IPS DF 19.7 (cell line): ENCODE measurements at places on chromosomes 1 and 21.

GRCh38 chr1:53627666-53628065 lies 111.3 kb downstream of the GLIS1 start:
- no peak for DNase-seq

DNA sequence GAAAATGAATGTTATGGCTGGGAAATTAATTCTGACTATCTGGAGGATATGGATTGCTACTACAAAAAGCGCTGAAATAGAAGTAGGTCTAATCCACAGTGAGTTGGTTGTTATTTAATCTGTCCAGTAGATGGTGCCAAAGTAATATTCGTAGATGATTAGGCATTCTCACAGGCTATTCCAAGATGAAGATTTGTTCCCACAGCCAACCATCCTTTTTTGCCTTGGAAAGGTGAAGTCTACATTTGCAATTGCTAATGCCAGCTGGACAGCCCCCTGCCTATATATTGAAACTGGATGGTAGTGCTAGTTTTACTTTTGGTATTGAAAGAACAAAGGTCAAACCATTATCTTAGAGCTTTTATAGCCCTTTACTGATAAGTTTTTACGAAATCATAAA lies 43.8 kb downstream of the RBM11 start:
- DNase-seq, result no peak

DNA sequence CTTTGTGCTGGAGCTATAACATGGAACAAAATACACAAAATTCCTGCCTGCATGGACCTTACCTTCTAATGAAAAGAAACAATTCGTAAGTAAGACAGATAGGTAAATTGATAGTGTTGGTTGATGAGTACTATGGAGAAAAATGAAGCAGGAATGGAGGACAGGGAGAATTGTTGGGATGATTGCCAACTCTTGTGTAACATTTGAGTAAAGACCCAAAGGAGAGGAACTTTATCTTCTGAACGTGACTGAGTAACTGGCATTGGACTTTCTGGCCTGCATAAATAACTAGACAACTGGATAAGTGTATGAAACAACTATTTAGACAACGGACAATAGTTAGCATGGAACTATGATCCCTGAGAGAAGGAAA lies 6.8 kb upstream of the EFCAB14 start:
- no peak for DNase-seq

DNA sequence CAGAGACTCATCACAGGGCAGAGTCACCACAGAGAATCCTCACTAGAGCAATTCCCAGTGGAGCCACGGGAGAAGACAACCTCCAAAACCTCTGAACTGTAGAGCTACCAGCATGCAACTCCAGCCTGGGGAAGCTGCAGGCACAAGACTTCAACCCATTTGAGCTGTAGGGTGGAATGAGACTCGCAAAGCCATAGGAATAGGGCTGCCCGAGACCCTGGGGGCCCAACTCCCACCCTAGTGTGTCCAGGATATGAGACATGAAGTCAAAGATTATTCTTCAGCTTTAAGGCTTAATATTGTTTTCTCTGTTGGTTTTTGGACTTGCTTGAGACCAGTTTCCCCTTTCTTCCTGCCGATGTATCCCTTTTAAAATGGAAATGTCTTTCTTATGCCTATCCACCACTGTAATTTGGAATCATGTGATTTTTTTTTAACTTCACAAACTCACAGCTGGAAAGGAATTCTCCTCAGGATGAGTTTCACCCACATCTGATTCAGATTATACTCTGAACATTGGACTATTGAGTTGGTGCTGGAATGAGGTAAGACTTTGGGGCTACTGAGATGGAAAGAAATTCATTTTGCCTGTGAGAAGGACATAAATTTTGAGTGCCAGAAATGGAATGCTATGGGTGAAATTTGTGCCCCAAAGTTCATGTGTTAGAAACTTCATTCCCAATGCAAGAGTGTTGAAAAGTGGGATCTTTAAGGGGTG lies 59.6 kb upstream of the ST6GALNAC5 start:
- no peak for DNase-seq

GRCh38 chr21:45411810-45412206 lies 6.8 kb downstream of the COL18A1 start:
- no peak for DNase-seq

DNA sequence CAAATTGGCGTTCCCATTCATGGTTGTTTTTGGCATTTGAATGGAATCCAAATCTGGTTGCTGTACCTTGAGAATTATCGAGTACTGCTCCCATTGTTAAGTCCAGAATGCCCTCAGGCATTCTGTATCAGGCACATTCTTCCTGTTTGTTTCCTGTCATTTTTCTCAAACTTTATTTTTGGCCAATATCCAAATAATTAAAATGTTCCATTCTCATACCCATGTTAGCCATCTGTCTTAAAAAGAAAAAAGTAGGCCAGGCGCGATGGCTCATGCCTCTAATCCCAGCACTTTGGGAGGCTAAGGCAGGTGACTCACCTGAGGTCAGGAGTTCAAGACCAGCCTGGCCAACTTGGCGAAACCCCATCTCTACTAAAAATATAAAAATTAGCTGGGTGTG lies 29.3 kb upstream of the SHISA4 start:
- DNase-seq, result no peak

GRCh38 chr1:246178717-246179311 lies 328.3 kb downstream of the SMYD3 start:
- no peak for DNase-seq

DNA sequence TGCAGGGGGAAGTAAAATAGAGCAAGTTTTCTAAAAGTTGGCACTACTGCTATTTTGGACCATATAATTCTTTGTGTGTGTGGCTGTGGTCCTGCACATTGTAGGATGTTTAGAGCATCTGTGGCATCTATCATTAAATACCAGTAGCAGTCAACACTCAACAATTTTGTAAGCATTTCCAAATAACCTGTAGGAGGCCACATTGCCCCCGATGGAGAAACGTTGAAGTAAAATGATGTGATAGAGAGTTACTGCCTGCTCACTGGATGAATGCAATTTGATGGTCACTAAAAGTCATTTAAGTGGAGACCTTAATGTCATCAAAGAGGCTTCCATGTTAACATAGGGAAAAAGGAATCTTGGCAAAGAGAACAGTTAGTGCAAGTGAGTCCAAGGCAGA lies 560.8 kb downstream of the NEGR1 start:
- DNase-seq, result no peak

DNA sequence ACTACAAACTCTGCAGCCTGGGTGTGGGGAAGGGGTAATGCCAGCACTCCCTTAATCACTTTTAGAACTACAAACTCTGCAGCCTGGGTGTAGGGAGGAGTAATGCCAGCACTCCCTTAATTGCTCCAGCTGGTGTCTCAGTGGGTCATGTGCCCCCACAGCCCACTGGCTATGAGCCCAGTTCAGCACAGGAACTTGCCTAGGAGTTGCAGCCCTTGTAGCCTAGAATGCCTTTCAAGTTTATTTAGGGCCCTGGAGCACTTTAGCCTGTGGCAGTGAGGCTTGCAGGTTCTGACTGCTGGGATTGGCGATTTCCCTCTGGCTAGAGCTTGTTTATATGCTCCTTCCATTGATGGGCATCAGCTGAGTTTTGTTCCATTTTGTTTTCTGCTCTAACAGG lies 17.1 kb downstream of the VN1R5 start:
- no peak for DNase-seq

- no peak for DNase-seq
These were observed 81.2 kb upstream of the IFFO2 start for GRCh38 chr1:19037659-19038058.

- no peak for DNase-seq
These were observed 602.9 kb downstream of the NPHP4 start for GRCh38 chr1:5389101-5389885.
